ENCODE measurements at places on chromosomes 2 and 18.

DNA sequence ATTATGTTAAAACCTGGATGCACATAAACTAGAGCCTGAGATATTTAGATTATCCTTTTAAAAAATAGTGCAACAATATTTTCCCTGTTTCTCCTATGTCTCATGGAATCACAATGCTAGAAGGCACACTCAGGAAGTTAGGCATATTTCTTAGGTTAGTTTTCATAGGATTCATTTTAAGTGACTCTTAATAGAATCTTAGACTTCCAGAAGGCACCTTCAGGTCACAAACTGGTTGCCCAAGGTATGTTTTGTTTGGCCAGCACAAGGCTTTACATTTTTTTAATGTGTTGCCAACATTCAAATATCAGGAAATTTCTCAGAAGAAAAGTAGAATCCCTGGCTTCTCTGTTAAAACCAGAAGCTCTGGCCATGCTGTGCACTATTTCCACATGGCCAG, 129.3 kb downstream of the LNPK start:
- no peak overlapping the region for H3K27ac ChIP-seq
- no peaks in the 10 kb centered on the region for H3K36me3 ChIP-seq
- no peak overlapping the region for H3K4me3 ChIP-seq
- H3K27me3 ChIP-seq, result peaks cover 29% of the 10 kb centered on the region
- H3K4me1 ChIP-seq, result no peaks in the 10 kb centered on the region

DNA sequence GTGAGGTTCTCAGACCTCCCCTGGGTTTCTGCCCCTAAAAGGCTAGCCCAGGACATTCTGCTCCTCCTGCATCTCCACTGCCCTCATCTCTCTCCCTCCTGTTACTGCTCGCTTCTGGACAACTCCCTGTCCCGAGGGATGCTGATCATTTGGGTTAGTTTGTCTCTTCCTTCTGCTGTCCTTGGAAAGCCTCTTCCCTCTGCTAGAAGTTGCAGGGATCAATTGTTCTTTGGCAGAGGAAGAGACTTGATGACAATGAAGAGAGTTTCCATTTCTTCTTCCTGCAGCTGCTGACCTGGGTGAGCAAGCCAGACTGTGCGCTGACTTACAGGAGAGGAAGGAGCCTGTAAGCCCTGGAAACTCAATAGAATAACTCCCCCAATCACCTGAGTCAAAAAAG, 68.9 kb downstream of the RDH14 start:
- H3K36me3 ChIP-seq, result no peaks in the 10 kb centered on the region
- no peak overlapping the region for H3K4me3 ChIP-seq
- DNase-seq, result no peak

GRCh38 chr18:34978953-34979608, 62.1 kb upstream of the MAPRE2 start:
- H3K4me3 ChIP-seq, result peak overlapping the region; percentile 88
- no peaks in the 10 kb centered on the region for H3K27me3 ChIP-seq
- no peaks in the 10 kb centered on the region for H3K36me3 ChIP-seq

DNA sequence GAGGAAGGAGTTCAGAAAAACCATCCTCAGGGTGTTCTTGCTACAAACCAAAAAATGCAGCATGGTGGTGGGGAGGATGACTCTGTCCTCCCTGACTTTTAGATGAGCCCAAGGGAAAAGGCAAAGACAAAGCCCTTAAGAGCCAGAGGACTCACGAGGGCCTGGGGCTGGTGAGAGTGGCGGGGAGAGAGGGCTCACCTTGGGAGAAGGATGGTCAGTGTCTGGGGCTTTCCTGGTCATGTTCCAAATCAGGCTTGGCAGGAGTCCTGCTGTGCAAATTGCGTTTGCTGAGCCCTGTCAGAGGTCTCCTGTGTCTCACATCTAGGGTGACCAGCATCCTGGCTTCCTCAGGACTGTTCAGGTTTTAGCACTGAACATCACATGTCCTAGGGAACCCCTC, 4.7 kb downstream of the UGT1A1 start:
- H3K4me1 ChIP-seq, result no peaks in the 10 kb centered on the region
- no peaks in the 10 kb centered on the region for H3K36me3 ChIP-seq
- no peak overlapping the region for H3K4me3 ChIP-seq
- DNase-seq, result no peak
- peaks cover 37% of the 10 kb centered on the region for H3K27me3 ChIP-seq

DNA sequence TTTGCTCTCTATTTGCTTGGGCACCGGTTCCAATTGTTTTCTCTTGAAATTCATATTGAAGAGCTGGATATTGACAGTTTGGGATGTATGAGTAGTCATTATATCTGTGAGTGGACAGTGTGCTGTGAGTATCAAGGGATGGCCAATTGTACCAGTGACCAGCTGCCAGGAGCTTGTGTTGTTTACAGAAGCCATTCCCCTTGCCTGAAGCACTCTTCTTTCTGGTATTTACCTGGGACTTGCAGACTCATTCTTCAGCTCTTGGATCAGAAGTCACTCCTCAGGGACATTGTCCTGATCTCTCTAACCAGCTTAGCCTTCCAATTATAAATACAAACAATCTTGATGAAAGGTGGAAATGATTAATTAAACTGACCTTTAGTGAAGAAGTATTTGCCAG, 438.3 kb upstream of the LRATD1 start:
- H3K4me3 ChIP-seq, result no peak overlapping the region
- H3K27ac ChIP-seq, result no peak overlapping the region
- DNase-seq, result no peak
- no peaks in the 10 kb centered on the region for H3K36me3 ChIP-seq
- no peaks in the 10 kb centered on the region for H3K27me3 ChIP-seq

- peaks cover 10% of the 10 kb centered on the region for H3K27me3 ChIP-seq
- no peaks in the 10 kb centered on the region for H3K36me3 ChIP-seq
- no peak overlapping the region for H3K27ac ChIP-seq
- no peak overlapping the region for H3K4me3 ChIP-seq
- H3K4me1 ChIP-seq, result no peaks in the 10 kb centered on the region
Measured at GRCh38 chr2:75456825-75457224, 103.9 kb downstream of the EVA1A start.

DNA sequence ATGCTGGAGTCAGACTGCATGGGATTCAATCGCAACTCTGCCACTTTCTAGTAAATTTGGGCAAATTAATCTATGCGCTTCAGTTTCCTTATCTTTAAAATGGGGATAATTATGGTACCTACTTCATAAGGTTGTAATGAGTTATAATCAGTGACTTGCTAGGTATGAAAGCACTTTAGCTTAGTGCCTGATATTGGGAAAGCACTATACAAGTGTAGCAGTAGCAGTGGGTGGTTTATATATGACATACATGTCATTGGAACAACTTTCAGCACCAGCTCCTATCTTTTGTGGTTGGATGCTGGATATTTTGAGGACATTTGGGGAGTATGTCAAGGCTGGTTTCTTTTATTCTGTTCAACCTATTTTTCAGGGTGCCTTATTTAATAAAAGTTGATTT, 277.7 kb downstream of the CAMKMT start:
- no peaks in the 10 kb centered on the region for H3K27me3 ChIP-seq
- no peak overlapping the region for H3K4me3 ChIP-seq

GRCh38 chr2:119415630-119416029, 16.0 kb upstream of the TMEM37 start:
- DNase-seq, result no peak
- H3K36me3 ChIP-seq, result no peaks in the 10 kb centered on the region
- H3K27ac ChIP-seq, result no peak overlapping the region
- H3K4me3 ChIP-seq, result no peak overlapping the region

DNA sequence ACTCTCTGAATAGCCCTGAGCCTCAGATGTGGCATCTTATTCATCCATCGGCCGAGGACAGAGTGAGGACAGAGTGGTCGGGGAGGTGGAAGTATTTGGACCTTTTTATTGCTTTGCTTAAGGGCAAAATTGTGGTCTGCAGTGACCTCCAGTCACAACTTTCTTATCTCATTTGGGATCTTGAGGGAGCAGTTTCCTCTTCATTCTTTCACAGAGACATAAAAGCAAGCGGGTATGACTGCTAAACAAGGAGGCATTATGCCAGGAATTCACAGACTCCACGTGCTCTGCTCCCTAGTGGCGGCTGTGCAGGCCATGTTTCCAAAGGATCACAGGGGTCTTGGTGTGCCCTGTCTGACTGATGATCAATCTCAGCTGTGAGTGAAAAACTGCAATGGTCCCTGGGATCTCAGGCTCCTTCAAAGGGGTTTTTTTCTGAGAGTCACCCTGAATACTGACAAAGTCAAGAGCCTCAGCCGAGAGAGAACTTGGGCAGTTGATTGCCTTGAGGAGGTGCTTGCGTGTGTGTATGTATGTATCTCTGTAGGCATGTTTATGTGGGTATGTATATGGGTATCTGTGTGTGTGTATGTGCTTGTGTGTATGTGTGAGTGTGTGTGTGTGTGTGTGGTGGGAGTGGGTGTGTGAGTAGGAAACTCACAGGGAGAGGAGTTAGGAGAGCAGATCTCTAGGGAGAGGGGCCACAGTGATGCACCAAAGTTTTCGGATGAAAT, 47.7 kb downstream of the RAPGEF4 start:
- H3K4me1 ChIP-seq, result no peaks in the 10 kb centered on the region
- no peak overlapping the region for H3K27ac ChIP-seq
- H3K4me3 ChIP-seq, result no peak overlapping the region

DNA sequence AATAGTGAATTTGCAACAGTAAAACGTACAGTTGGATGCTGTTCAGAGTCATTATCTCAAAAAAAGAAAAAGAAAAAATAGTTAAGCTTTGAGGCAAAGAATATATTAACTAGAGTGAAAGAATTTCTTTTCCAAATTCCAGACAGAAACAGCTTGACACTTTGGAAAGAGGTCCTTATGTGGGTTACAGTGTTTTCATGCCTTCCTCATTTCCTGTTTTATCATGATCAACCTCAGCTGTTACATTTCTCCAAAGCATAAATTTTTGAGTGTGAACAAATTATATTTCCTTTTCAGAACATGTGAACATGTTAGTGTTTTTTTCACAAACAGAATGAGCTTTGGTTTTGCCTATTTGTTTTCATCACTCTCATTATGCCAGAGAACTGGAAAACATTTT, 13.6 kb downstream of the FRZB start:
- DNase-seq, result no peak
- H3K4me3 ChIP-seq, result no peak overlapping the region
- H3K27me3 ChIP-seq, result peaks cover 41% of the 10 kb centered on the region
- no peaks in the 10 kb centered on the region for H3K36me3 ChIP-seq
- H3K27ac ChIP-seq, result no peak overlapping the region

DNA sequence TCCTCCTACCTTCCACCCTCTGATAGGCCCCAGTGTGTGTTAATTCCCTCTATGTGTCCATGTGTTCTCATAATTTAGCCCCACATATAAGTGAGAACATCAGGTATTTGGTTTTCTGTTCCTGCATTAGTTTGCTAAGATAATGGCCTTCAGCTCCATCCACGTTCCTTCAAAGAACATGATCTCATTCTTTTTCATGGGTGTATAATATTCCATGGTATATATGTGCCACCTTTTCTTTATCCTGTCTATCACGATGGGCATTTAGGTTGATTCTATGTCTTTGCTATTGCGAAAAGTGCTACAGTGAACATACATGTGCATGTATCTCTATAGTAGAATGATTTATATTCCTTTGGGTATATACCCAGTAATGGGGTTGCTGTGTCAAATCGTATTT, 46.8 kb upstream of the PDE1A start:
- no peaks in the 10 kb centered on the region for H3K36me3 ChIP-seq
- H3K27me3 ChIP-seq, result no peaks in the 10 kb centered on the region
- no peak overlapping the region for H3K4me3 ChIP-seq
- no peak for DNase-seq
- no peak overlapping the region for H3K27ac ChIP-seq

DNA sequence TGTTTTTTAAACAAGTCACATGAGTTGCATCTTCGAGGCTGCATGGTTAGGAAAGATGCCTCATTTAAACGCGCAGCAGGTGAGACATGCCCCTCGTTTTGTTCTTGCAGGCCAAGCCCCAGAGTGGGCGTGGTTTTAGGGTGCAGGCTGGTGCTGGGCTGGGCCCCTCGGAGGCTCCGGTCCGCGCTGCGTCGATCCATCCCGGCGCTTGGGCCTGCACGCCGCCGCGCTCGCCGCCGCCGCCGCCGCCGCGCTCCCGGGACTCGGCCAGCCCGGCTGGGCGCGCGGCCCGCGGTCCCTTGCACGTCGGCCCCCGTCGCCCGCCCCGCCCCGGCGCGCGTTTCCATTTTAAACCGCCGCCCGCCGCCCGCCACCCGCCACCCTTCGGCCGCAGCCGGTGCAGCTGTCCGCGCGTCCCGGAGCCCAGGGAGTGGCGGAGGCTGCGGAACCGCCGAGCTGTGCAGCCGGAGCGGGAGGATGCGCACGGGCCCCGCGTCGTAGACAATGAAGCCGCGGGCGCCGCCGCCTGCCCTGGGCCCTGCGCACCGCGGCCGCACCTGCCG, 175.5 kb downstream of the AGAP1 start:
- peak overlapping the region; percentile 18 for H3K4me3 ChIP-seq
- H3K27me3 ChIP-seq, result peaks cover 61% of the 10 kb centered on the region
- peak; percentile 28 for DNase-seq
- H3K36me3 ChIP-seq, result no peaks in the 10 kb centered on the region
- peaks cover 2% of the 10 kb centered on the region for H3K4me1 ChIP-seq

- H3K4me3 ChIP-seq, result no peak overlapping the region
- peaks cover 59% of the 10 kb centered on the region for H3K27me3 ChIP-seq
- no peaks in the 10 kb centered on the region for H3K36me3 ChIP-seq
- H3K4me1 ChIP-seq, result no peaks in the 10 kb centered on the region
Measured at GRCh38 chr2:235277485-235277884, 216.4 kb upstream of the AGAP1 start.

- no peak for DNase-seq
- H3K36me3 ChIP-seq, result peaks cover 12% of the 10 kb centered on the region
- peak overlapping the region; percentile 87 for H3K27ac ChIP-seq
- no peak overlapping the region for H3K4me3 ChIP-seq
- no peaks in the 10 kb centered on the region for H3K27me3 ChIP-seq
- H3K4me1 ChIP-seq, result peaks cover 35% of the 10 kb centered on the region
Measured at GRCh38 chr2:8513601-8514273, 168.1 kb upstream of the ID2 start.

DNA sequence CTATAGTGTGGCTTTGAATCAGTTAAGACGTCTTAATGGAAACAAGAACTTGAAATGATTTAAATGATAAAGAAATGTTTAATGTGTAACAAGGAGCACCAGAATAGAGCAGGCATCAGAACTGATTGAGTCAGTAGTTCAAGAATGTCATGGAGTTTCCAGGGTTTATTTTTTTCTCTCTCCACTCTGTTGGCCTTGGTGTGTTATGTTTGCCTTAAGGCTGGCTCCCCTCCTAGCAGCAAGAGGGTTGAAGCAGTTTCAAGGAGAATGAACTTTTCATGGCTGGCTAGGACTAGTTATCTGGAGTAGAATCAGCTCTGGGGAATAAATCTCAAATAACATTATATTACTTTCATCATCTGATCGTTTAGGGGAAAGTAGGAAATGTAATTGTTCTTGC, 13.4 kb upstream of the GLS start:
- H3K4me1 ChIP-seq, result peaks cover 19% of the 10 kb centered on the region
- H3K27ac ChIP-seq, result no peak overlapping the region
- peaks cover 5% of the 10 kb centered on the region for H3K36me3 ChIP-seq

GRCh38 chr2:109188898-109189297, 59.9 kb downstream of the SH3RF3 start:
- no peak overlapping the region for H3K27ac ChIP-seq
- no peak for DNase-seq
- no peaks in the 10 kb centered on the region for H3K36me3 ChIP-seq
- H3K27me3 ChIP-seq, result no peaks in the 10 kb centered on the region

DNA sequence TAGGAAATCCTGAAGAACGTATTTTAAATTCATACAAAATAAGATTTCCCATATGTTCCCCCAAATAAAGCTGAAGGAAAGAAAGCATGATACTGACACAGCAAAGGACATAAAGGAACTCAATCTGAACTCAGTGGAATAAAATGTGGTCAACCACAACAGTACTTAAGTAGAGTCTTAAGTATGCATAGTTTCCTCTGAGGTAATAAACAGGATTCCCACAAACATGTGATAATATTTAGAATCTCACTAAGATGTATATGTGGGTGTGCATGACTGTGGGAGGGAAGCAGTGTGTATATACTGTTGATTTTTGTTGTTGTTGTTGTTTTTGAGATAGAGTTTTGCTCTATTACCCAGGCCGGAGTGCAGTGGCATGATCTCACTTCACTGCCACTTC, 69.3 kb downstream of the NOL10 start:
- H3K27me3 ChIP-seq, result no peaks in the 10 kb centered on the region

Measured in activated naive CD8-positive, alpha-beta T cell treated with anti-CD3 and anti-CD28 coated beads for 36 hours (primary cell).